ENCODE measurements at places on chromosomes 12 and 14. TPM values are rescaled to one million over a fixed set of nuclear protein-coding genes. Genes with fewer than 3 reads are reported as not detected.
A peak's percentile ranks its signal among the peaks of the same experiment; 100 is the strongest.

Gene SPIC
- total RNA-seq: not detected

Gene SLC7A7
- 24.1 TPM for total RNA-seq

Gene KLRG1
- total RNA-seq: 5.7 TPM

Gene CACNA1C
- total RNA-seq: 22.9 TPM

Gene PRKD1
- total RNA-seq: 11.9 TPM

Gene BDKRB1
- total RNA-seq: 7.9 TPM

Gene CLEC1B
- total RNA-seq: not detected

Gene A2ML1
- total RNA-seq: 0.40 TPM

DNA sequence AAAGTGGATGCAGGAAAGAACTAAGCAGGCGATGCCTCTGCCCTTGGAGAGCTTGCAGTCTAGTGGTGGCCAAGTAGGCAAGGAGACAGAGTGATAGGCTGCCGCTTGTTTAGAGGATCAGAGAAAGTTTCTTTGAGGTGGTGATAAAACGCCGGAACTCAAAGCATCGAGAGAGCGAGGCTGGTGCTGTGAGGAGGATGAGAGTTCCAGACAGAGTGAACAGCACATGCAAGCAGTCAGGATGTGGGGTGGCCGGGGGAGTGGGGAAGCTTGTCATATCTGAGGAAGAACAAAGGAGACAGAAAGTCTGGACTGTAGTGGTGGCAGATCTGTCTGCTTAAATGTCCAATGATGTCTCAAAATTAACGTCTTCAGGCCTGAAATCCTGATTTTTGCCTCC, 319.7 kb downstream of the SNAPC1 start:
- ATAC-seq: no peak

DNA sequence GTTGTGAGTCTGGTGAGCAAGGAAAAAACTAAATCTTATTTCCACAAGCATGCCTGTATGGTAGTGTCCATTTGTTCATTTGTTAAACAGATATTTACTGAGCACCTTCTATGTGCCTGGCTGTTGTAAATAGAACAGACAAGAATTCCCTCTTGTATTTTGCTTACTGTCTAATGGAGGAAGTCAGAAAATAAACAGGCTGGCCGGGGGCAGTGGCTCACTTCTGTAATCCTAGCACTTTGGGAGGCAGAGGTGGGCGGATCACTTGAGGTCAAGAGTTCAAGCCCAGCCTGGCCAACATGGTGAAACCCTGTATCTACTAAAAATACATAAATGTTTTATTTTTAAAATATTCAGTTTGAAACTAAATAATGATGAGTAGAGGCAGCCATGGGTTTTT, 79.3 kb downstream of the GTF2A1 start:
- no peak for ATAC-seq

- ATAC-seq: no peak
These were observed 36.1 kb downstream of the ZFC3H1 start for GRCh38 chr12:71627438-71628002.

- ATAC-seq: no peak
These were observed 1091.8 kb upstream of the ATXN7L3B start for GRCh38 chr12:73445658-73446324.

GRCh38 chr14:32977913-32978312, 39.2 kb downstream of the NPAS3 start:
- ATAC-seq: no peak

DNA sequence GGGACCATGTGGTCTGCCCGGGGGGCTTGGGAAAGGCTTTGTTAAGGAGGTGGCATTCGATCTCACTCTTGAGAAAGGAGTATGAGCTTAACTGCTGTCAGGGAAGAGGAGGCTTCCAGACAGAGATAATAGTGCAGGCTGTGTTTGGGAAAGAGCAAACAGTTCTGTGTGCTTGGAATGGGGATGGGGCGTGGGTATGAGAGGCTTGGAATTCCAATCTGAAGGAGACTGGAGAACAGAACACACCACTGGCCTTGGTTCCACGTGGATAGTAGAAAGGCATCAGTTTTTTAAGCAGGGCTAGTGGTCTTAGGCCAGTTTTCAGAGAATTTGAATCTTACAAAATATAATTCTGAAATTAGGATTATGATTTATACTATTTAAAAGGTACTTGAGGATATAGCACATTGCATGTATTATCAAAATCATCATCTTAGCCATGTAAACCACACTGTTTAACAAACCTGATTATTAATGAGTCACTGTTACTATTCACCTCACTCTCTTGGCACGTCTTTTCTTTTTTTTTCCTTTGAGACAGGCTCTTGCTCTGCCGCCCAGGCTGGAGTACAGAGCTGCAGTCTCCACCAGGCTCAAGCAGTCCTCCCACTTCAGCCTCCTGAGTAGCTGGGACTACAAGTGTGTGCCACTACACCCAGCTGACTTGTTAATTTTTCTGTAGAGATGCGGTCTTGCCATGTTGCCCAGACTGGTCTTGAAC, 38.5 kb upstream of the KCNK13 start:
- no peak for ATAC-seq

- no peak for ATAC-seq
These were observed 102.5 kb upstream of the RTL1 start for GRCh38 chr14:101006008-101006407.

DNA sequence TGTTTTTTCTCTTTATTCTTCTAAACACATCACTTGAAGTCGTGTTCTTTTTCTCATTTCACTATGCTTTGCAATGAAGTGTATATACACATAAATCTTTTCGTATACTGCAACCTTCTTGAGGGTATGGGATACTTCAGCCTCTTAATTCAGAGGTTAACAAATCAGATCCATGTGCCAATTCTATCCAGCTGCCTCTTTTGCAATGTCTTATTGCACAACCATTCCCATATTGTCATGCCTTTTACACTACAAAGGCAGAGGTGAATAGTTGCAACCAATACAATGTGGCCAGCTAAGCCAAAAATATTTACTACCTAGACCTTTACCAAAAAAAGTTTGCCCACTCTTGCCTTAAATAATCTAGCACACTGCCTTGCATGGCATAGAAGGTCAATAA, 224.5 kb upstream of the FOXG1 start:
- ATAC-seq: no peak

- no peak for ATAC-seq
These were observed 14.1 kb upstream of the GALNT9 start for GRCh38 chr12:132343294-132344004.

GRCh38 chr12:20602641-20603391, 92.3 kb upstream of the SLCO1C1 start:
- ATAC-seq: peak; percentile 68

DNA sequence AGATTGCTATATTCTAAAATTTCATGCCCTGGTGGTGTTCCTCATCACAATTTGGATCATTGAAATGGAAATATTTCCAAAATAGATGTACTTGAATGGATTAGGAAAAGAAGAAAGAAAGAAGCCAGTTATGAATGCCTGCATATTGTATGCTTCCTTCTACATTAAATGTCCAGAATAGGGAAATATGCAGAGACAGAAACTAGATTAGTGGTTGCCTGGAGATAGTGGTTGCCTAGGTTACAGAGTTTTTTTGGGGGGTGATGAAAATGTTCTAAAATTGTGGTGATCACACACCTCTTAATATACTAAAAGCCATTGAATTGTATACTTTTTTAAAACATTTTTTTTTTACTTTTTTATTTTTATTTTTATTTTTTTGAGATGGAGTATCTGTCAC, 18.0 kb downstream of the TUBA1A start:
- ATAC-seq: no peak

GRCh38 chr12:82383930-82384552, 25.7 kb downstream of the METTL25 start:
- no peak for ATAC-seq

DNA sequence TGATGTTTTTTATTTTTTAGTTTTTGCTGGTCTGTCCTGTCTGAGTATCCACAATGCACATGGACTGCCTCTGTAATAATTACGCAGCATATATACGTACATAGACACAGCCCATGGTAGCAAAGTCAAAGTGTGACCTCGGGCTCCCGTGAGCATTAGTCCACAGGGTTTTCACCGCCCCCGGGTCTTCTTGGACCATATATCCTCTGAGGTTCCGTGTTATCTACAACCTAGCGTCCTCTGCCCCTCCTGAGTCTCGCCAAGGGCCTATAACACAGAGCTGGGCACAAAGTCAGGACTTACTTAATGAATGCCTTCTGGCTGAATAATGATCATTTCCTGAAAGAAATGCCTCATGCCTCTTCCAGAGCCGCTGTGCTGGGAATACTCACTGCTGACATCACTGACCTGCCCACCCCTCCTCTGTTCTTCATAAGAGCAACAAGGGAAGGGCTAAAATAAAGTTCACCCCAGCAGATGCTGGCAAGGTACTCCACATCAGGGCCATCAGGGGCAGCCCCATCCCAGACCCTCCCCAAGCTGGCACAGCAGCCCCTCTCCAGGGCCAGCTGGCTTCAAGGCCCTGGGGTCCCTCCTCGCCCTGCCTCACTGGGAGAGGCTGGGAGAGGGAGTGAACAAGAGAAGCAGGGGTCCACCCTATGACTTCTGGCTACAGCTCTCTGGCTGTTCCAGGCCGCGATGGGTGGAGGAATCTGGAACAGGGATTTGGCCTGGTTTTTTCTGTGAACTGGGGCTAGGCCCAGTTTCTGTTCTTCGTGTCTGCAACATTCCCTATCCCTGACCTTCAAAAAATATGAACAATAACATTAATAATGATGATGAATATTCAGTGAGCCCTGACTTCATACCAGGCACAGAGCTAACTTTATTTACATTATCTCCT, 7.9 kb downstream of the HDAC7 start:
- peak; percentile 74 for ATAC-seq

DNA sequence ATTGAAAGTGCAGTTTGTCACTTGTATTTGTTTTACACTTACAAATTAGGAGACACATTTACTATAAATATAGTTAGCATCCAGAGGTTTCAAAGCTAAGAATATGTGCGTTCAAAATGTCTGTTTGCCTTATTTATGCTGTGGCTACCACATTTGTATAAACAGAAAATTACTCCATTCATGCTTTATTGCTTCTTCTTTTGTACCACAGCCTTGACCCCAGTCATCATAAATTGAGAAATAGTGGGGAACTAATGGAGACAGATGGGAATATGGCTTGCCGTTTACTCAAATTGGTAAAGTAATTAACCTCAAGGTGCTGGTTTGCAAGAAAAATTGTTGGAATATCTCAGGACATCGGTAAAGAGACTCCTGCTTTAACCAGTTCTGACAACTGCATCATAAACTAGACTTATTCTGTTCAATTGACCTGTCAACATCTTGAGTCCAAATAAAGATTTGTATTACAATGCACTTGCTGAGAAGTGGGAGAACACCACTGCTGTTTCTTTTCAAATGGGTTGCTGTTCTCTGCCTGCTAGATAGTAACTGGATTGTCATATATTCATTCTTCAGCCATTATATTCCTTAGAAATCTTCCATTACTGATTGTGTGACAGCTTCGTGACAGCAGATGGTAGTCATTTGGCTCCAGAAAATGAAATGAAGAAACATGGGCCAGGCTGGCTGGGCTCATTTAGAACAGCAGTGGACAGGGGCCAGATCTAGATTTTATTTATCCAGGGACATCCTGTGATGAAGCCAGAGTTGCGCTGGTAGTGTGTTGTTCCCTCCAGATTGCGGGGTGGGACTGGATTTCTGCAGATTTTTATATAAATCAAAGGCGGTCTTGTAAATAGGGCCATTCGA, 354.4 kb downstream of the EGLN3 start:
- no peak for ATAC-seq

GRCh38 chr12:127998988-127999387, 268.0 kb upstream of the TMEM132C start:
- no peak for ATAC-seq

Data from gastroesophageal sphincter (tissue), 4 donors.